Left renal cortex interstitium (tissue), 4 donors: ENCODE measurements at places on chromosomes 11 and 22.

DNA sequence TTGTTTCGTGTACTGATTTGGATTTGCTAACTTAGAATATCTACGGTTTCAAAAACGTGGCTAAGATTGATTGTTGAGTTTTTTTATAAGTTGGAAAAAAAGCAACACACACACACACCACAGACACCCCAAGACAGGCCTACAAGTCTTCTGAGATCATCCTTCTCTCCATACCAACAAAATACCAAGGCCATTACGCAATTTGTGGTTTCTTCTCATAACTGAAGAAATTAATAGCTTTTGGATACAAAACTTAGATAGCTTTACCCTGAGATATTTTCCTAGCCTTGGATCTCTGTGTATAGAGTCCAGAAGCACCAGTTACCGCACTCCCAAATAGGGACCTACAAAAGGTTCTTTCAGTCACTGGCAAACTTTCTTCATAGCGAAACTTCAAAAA lies 113.6 kb downstream of the SIK3 start:
- no peak for DNase-seq

GRCh38 chr11:129969920-129970319 lies 32.7 kb downstream of the PRDM10 start:
- DNase-seq, result no peak

DNA sequence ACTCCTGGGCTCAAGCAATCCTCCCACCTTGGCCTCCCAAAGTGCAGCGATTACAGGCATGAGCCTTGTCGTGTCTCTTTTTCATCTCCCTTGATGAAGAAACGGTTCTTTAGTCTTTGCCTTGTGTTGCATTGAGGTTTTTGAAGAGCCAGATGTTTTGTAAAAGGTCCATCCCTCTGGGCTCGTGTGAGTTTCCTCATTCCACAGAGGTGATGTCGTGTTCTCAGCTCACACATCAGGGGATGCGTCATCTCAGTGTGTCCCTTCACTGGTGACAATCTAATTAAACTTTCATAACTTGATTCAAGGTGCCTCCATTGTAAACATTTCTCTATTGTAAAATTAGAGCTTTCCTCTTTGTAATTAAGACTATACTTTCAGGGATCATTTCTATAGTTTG lies 29.7 kb upstream of the TEF start:
- no peak for DNase-seq

- no peak for DNase-seq
Observed at GRCh38 chr22:49208004-49208402, 619.7 kb downstream of the BRD1 start.

- no peak for DNase-seq
Observed at GRCh38 chr22:19769393-19769715, 8.8 kb downstream of the TBX1 start.
